Activated CD4-positive, alpha-beta T cell treated with anti-CD3 and anti-CD28 coated beads, Interleukin-2, amount 10 ng/mL, durations not matched to agents 24 days and 14 days (primary cell): ENCODE measurements at places on chromosomes 12 and 14. TPM values are rescaled to one million over a fixed set of nuclear protein-coding genes. Genes with fewer than 3 reads are reported as not detected.

Gene C12orf50
- total RNA-seq = not detected in 2 replicates

Gene CCDC198
- not detected in 2 replicates for total RNA-seq

Gene NDRG2
- total RNA-seq = 1.9 and 2.3 TPM in 2 replicates

Gene BIN2
- total RNA-seq = 31.7 and 33.2 TPM in 2 replicates

Gene PLEKHG7
- total RNA-seq = not detected in 2 replicates

Gene KCNK13
- not detected in 2 replicates for total RNA-seq

Gene DNAJC22
- not detected in 2 replicates for total RNA-seq

Gene CISTR
- total RNA-seq = not detected in 2 replicates

Gene RERGL
- not detected in 2 replicates for total RNA-seq

Gene OR4E2
- total RNA-seq = not detected in 2 replicates

Gene BCAT1
- total RNA-seq = 49.7 and 51.9 TPM in 2 replicates

Gene ANKS1B
- total RNA-seq = 1.3 and 1.5 TPM in 2 replicates

Gene LACRT
- not detected in 2 replicates for total RNA-seq

Gene DAD1
- 255 and 266 TPM in 2 replicates for total RNA-seq

Gene TAS2R31
- 3.5 and 4.3 TPM in 2 replicates for total RNA-seq

Gene CLBA1
- 2.4 and 2.5 TPM in 2 replicates for total RNA-seq

- peaks cover 35% of the 10 kb centered on the region for H3K4me1 ChIP-seq
- DNase-seq = no peak
- no peak overlapping the region for H3K4me3 ChIP-seq
Measured at GRCh38 chr12:47087088-47087688, 7.4 kb upstream of the AMIGO2 start.

GRCh38 chr14:44507183-44507582, at the start of gene FSCB:
TSS of gene FSCB (minus strand) at chr14:44507283. CDS start at chr14:44506987, 296 bp downstream.
- H3K27me3 ChIP-seq = no peaks in the 10 kb centered on the region
- no peak for DNase-seq
- no peaks in the 10 kb centered on the region for H3K4me1 ChIP-seq
- no peaks in the 10 kb centered on the region for H3K36me3 ChIP-seq

DNA sequence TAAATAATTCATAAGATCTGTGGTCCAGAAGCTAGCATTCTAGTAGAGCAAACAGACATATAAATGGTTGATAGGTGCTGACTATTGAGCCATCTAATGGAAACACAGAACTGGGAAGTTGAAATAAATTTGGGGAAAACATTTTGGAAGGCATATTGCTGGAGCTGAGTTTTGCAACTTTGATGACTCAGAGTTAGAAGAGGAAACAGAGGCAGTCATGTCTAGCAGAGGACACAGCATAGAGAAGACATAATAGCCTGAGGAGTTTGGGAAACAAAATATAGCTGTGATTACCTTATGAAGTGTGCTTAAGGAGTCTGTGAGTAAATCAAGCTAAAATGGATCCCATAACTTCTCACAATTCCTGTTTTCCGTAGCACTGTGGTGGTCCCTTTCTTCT, 86.9 kb upstream of the FLRT2 start:
- no peaks in the 10 kb centered on the region for H3K27me3 ChIP-seq
- H3K27ac ChIP-seq = no peak overlapping the region
- no peaks in the 10 kb centered on the region for H3K4me1 ChIP-seq
- no peak overlapping the region for H3K4me3 ChIP-seq

GRCh38 chr14:53183056-53183455, 29.9 kb upstream of the DDHD1 start:
- no peak overlapping the region for H3K4me3 ChIP-seq
- peaks cover 3% of the 10 kb centered on the region for H3K27me3 ChIP-seq
- H3K27ac ChIP-seq = no peak overlapping the region

DNA sequence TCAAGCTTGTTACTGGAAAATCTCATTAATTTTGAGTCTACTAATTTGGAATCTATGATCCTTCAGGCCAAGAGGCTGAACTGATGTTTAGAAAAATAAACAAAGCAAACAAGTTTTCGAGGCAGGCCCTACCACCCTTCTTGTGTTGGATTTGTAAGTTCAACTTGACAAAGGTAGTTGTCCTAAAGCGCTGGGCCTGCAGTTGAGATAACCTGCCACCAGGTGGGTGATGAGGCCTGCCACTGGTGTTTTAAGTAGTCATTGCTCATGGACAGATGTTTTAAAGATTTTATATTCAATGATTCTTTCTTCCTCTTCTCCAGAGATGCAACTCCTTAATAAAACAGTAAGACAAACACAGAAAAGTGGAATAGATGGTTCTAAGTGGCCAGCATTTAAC, 19.4 kb downstream of the ACVRL1 start:
- peaks cover 8% of the 10 kb centered on the region for H3K4me1 ChIP-seq
- no peak overlapping the region for H3K4me3 ChIP-seq
- peaks cover 4% of the 10 kb centered on the region for H3K27me3 ChIP-seq

DNA sequence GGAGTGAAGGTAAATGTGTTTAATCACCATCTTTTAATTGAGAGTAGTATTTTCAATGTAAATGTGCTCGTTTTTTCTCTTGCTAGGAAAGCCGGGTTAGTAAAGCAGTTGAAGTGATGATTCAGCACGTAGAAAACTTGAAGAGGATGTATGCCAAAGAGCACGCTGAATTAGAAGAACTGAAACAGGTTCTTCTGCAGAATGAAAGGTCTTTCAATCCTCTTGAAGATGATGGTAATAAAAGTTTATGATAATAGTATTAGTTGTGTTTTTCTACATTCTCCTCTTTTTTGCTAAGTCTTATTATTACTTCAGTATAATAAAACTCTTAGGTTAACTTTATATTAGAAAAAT, 93.9 kb downstream of the DNAI7 start:
- H3K36me3 ChIP-seq = peaks cover 23% of the 10 kb centered on the region
- no peak for DNase-seq
- H3K4me3 ChIP-seq = no peak overlapping the region
- peaks cover 2% of the 10 kb centered on the region for H3K4me1 ChIP-seq
- no peak overlapping the region for H3K27ac ChIP-seq

DNA sequence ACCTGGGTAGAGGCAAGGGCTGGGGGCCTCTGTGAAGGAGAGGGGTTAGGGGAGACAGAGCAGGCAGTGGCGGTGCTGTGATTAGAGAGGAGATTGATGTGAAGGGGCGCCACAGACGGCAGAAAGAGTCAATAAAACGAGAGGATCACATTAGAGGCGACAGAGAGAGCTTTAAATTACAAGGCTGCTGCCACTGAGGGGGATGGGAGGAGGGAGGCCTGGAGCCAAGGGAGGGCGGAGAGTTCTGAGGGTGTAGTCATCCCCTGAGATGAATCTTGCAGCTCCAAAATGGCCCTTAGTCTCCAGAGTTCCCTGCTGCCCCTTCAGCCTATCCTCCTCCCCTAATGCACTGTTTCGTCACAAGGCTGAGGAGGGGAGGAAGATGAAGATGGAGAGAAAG, 12.8 kb downstream of the ZFHX2 start:
- no peaks in the 10 kb centered on the region for H3K36me3 ChIP-seq
- DNase-seq = no peak
- no peak overlapping the region for H3K27ac ChIP-seq

GRCh38 chr14:37585971-37586796, 8.9 kb downstream of the FOXA1 start:
- peaks cover 2% of the 10 kb centered on the region for H3K36me3 ChIP-seq
- no peaks in the 10 kb centered on the region for H3K4me1 ChIP-seq
- DNase-seq = no peak
- no peak overlapping the region for H3K4me3 ChIP-seq
- H3K27ac ChIP-seq = no peak overlapping the region

- no peak overlapping the region for H3K27ac ChIP-seq
- H3K4me3 ChIP-seq = no peak overlapping the region
- peaks cover 12% of the 10 kb centered on the region for H3K36me3 ChIP-seq
- no peak for DNase-seq
Measured at GRCh38 chr12:133026996-133027395, 10.3 kb upstream of the ZNF84 start.

DNA sequence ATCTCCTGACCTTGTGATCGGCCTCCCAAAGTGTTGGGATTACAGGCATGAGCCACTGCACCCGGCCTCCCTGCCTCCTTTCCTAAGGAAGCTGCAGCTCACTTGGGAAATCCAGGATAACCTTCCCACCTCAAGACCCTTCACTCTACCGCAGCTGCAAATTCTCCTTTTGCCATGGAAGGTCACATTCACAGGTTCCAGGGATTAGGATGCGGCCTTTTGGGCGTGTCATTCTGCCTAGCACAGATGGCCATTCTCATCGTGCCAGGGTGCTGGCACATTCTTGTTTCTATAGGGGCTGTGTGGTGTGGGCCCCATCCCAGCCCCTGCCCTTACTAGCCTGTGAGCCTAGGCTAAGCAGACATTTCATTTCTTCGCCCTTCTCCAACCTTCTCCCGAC, 219.9 kb downstream of the CHST11 start:
- no peak overlapping the region for H3K4me3 ChIP-seq
- peaks cover 70% of the 10 kb centered on the region for H3K4me1 ChIP-seq
- DNase-seq = no peak
- no peak overlapping the region for H3K27ac ChIP-seq
- H3K36me3 ChIP-seq = peaks cover 4% of the 10 kb centered on the region
- H3K27me3 ChIP-seq = no peaks in the 10 kb centered on the region

DNA sequence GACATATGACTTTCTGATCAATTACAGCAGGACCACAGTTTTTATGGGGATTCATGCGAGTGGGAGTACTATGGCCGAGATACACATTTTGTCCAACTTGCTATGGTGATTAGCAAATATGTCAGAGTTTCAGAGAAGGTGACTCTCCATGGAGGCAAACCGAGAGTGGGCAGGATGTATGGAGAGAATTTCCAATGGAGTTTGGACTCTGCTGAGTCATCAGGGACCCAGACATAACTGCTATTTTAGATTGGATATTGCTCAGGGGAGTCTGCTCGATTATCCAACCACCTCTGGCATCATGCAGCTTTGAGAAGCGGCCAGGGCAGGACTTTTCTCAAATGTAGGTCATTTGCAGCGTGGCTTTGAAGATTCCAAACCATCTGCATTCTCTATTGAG, 9.5 kb upstream of the GSG1 start:
- H3K4me1 ChIP-seq = no peaks in the 10 kb centered on the region
- peaks cover 39% of the 10 kb centered on the region for H3K27me3 ChIP-seq
- H3K36me3 ChIP-seq = no peaks in the 10 kb centered on the region
- no peak overlapping the region for H3K27ac ChIP-seq

- no peak for DNase-seq
- no peak overlapping the region for H3K4me3 ChIP-seq
- no peak overlapping the region for H3K27ac ChIP-seq
- no peaks in the 10 kb centered on the region for H3K36me3 ChIP-seq
Measured at GRCh38 chr12:109883461-109883860, 3.1 kb upstream of the GLTP start.

DNA sequence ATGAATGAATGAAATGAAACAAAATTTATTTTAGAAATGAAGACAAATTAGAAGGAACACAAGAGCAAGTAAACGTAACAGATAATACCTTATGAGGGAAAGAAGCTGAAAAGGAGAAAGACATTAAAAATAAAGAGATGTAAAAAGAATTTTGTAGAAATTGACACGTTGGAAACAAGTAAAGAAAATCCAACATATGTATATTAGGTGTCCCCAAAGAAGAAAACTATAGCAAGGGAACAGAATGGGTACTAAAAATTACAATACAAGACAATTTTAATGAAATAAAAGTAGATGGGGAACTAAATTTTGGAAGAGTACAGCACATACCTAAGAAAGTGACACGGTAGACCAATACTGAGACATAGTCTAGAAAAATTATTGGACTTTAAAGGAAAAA, 16.7 kb downstream of the DNM1L start:
- no peaks in the 10 kb centered on the region for H3K27me3 ChIP-seq
- no peak for DNase-seq
- H3K36me3 ChIP-seq = peaks cover 29% of the 10 kb centered on the region

DNA sequence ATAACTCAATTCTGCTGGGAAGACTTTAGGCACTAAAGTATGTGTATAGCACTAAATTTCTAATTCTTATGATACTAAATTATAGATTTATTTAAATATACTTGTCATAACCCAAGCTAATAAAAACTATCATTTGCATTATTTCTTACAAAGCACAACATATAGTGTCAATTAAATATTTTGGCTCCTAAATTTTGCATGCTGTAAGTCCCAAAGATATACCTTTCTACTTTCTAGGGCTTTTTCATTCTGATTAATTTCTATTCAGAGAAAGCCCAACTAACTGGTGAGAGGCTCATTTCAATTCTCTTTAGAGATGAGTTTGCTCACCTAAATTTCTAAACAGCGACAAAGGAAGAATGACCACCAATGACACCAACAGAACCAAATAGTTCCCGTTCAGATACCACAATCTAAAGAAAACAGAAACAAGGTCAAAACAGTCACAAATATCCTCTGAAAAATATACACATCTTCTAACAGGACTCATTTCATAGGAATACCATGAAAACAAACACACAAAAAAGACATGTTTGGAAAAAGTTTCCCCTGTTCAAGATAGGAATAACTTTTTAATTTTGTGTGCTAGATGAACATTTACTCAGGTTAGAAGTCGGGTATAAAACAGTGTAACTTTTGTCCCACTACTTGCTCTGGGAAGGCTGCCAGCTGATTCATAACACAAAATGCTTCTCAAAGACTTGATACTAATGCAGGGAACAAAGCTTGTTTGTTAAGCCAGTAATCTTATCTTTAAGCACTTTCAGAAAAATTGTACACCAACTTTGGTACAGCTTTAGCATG, 7.6 kb downstream of the SLC38A2 start:
- no peaks in the 10 kb centered on the region for H3K27me3 ChIP-seq
- peaks cover 72% of the 10 kb centered on the region for H3K4me1 ChIP-seq
- no peak overlapping the region for H3K4me3 ChIP-seq
- DNase-seq = no peak

GRCh38 chr12:92208613-92209121, 63.0 kb upstream of the BTG1 start:
- no peaks in the 10 kb centered on the region for H3K27me3 ChIP-seq
- peak overlapping the region; percentile 66 for H3K4me3 ChIP-seq
- H3K27ac ChIP-seq = peak overlapping the region; percentile 94
- DNase-seq = peak; percentile 82

DNA sequence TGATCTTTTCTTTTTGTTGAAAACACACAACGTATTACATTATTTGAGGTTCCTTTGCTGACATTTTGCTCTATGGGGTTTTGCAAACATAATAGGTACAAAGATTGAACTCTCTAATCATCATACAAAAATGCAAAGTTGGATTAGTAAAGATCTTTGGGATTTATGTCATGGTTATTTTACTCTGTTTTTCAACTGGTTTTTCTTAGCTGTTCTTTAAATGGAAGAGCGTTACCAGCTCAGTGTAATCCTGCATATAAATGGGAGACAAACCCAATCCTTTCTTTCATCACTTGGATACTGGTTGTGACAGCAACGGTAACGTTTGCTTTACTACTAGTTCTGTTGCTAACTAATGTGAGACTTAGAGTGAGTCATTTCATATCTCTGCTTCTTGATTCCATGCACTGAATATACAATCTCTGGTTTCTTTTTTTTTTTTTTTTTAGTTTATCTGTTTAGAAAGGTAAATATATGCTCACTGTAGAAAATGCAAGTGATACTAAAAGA, 104.9 kb upstream of the NOVA1 start:
- H3K36me3 ChIP-seq = no peaks in the 10 kb centered on the region
- H3K27me3 ChIP-seq = no peaks in the 10 kb centered on the region
- DNase-seq = no peak
- H3K4me1 ChIP-seq = no peaks in the 10 kb centered on the region
- H3K27ac ChIP-seq = no peak overlapping the region
- no peak overlapping the region for H3K4me3 ChIP-seq
